Heart left ventricle (tissue), 16 donors: ENCODE measurements at places on chromosomes 4 and X.

DNA sequence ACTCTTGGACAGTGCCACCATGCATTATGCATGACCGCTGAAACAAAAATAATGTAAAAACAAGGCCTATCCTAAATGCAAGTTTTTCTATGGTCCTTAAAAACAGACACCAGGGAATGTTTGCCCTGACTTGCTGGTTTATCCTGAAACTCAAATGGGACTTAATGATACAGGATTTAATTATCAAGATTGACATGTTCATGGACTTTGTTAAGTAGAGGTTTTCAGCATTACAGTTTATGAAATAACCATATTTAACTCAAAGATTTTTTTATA lies 1.3 kb downstream of the NFKB1 start:
- no peak for DNase-seq

GRCh38 chr4:92198711-92199110 lies 105.1 kb upstream of the GRID2 start:
- DNase-seq, result no peak

DNA sequence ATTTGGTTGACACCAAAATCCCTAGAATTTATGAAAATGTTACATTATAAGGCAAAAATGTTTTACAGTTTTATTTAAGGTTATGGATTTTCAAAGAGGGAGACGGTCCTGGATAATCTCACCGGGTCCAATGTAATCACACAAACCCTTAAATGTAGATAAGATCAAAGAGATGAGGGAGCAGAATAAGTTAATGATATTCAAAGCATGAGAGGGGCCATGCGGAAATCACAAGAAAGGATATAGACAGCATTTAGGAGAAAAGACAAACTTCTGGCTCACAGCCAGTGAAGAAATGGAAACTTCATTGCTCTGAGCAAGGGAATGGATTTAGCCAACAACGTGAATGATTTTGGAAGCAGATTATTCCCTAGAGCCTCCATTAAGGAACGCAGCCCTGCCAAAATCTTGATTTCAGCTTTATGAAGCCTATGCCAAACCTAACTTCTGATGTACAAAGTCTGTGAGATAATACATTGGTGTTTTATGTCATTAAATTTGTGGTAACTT lies 684.4 kb upstream of the GNPDA2 start:
- no peak for DNase-seq

- DNase-seq, result no peak
Observed at GRCh38 chr4:107888237-107888636, 43.1 kb upstream of the CYP2U1 start.

- DNase-seq, result peak; percentile 65
Observed at GRCh38 chr4:2281575-2282343, 19.9 kb upstream of the MXD4 start.

DNA sequence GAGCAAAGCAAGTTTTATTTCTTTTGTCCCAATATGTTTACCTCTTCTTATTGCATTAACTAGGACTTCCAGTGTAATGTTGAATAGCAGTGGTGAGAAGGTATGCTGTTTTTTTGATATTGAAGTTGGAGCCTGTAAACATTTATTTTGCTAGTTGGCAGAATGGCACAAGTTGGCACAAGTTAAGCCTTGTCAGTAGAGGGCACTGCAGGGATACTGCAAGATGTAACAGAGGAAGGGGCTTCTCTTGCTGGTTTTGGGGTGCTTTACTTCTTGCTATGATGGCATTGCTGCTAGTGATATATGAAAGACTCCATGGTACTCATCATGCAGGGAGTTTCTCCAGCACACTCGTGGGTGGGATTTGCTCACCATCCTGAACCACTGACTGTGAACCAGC lies 327.3 kb upstream of the ARX start:
- DNase-seq, result no peak

- DNase-seq, result no peak
Observed at GRCh38 chr4:78629991-78630541, 78.5 kb downstream of the ANXA3 start.

DNA sequence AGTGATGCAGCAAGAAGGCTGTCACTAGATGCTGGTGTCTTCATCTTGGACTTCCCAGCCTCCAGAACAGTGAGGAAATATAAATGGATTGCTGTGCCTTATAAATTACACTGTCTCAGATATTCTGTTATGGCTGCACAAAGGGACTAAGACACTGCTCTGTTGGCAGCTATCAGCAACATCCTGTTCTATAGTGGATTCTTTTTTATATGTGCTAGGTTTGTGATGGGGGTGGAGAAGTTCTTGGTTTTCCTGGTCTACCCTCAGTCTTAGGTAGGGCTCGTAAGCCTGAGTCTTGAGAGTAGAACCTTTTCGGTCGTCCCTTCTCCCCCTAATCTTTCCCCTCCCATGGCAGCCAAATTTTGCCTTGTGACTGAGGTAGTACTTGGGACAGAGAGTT lies 17.3 kb downstream of the STIM2 start:
- DNase-seq, result no peak

DNA sequence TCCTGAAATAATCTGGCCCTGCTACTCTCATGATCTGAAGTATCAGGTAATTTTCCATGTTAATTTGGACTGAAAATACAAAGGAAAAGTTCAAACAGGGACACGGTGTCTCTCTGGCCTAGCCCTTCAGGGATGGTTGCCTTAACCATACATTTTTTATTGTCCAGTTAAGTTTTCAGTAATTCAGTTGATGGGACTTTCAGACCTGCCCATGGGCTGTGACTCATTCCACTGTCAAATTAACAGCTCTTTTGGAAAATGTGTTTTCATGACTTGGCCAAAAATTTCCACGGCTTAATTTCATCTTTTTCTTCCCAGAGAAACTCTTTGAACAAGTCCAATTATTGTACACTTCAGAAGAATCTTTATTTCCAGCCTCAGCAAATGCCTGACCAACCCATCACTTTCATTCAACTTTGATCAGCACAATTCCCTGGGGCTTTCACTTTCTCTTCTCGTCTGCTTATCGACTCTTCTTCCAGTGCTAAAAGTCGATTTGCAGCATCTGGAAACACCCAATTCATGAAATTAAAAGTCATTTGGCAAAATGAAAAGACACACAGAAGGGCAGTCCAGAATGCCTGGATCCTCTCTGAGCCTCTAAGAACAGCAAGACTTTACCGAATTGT lies 293.9 kb downstream of the RAB28 start:
- DNase-seq, result no peak

DNA sequence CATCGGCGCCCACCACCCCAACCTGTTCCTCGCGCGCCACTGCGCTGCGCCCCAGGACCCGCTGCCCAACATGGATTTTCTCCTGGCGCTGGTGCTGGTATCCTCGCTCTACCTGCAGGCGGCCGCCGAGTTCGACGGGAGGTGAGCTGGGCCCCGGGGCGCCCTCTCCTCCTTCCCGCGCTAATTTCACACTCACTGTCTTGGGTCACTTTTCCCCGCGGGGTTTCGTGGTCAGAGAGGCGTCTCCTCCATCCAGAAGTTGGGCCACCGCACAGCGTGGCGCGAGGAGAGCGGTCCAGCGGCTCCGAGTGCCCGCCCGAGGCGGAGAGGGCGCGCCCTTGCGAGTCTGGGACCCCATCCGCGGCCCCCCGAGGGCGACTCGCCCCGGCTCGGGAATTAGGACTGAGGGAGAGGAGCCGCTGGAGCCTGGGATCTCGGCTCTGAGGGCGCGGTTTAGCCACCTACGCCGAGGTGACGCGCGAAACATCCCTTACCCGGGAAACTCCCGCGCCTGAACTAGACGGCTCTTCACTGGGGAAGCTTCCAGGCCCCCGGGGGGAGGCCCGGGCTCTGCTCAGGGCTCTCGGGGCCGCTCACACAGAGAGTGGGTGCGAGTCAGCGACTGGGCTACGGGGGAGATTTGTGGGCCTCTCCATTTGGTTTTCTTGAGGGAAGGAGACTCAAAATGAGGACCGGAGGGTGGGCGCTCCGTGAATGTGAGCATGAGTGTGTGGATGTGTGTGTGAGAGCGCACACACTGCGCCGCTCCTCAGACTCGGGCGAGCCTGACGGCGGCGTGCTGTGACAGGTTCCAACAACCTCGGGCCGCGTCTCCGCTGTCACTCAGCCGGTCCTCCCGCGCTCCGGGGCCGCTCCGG lies 551 bp downstream of the NPNT start:
- peak; percentile 20 for DNase-seq

GRCh38 chr4:6824772-6825402 lies 42.4 kb downstream of the KIAA0232 start:
- DNase-seq, result no peak

DNA sequence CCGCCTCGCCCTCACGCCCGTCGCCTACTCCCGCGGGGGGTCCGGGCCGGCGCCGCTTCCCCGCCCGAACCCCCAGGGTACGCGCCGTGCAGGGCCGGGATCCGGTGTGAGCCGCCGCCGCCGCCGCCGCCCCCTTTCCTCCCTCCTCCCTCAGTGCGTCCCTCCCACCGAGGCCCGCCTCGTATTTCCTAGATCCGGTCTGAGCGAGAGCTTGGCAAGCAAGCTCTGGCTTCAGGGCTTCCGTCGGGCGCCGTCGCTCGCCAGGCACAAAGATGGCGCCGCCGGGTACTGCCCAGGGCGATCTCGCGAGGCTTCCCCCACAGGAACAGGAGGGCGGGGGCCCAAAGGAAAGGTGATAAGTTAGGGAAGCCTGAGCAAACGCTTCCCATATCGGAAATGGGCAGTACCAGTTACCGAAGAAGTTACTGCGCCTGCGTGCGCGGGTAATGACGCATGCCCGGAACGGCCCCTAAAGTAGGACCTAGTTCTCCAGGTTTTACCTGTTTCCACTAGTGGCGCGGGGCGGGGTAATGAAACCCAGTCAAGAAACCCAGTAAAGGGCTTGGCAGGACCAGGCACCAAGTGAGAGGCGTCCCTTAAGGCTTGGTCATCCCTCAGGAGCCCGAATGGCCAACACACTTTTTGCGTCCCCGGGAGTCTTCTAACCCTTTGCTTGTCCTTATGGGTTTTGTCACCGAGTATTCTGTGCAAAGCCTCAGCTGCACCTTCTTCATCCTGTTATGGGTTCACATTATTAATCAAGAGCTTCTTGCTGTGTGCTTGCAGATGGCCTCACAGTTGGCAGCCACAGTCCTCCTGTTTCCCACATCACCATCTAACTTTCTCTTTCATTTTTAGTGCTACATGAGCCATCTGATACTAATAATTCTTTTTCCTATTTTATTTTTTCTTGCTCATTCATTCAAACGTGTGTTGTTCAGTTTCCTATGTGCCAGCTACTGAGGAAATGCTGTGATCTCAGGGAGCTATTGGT lies at the start of gene TAB3:
TAB3 (minus strand) TSS at position 108 of the 994 bp plus-strand sequence. CDS start 29,666 bp downstream, outside the sequence.
- DNase-seq, result peak; percentile 92

DNA sequence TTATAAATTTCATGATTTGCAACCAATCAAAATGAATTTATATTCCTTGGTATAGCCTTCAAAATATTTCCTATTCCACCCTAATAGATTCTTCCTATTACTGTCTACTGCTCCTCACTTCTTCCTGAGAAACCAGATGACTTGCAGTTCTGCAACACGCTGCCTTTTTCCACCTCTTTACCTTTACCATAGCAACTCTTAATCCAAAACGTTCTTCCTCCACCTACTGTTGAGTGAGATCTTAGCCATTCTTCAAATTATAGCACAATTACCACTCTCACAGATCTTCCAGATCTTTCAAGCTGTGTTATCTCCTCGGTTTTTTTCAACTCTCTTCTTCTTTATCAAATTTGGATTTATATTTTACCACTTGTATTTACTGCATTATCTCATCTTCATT lies 289.8 kb downstream of the ADGRL3 start:
- DNase-seq, result no peak

DNA sequence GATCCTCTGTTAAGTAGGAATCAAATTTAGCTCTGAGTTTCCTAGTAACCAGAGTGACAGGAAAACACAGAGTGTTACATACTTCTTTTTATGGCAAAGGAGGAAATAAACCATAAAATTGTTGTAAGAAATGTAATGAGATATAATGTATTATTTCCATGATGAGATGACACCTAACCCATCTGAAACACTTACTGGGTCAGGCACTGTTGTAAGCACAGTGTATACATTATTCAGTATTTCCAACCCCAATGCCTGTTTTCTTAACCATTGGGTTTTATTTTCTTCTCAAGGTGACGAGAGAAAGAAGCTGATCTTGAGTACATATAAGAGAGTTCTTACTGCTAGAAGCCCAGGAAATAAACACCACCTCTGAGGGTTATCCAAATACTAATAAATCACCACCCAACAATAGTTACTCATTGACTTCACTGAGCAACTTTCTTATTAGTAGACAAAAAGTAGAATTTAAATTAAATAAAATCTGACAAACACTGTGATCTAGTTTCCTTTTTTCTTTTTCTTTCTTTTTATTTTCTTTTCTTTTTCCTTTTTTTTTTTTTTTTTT lies 4.2 kb upstream of the ENAM start:
- DNase-seq, result no peak

- no peak for DNase-seq
Observed at GRCh38 chr4:156677131-156677531, 294.5 kb downstream of the PDGFC start.

- DNase-seq, result no peak
Observed at GRCh38 chrX:12370497-12370986, 232.3 kb downstream of the FRMPD4 start.

- no peak for DNase-seq
Observed at GRCh38 chr4:93394545-93395081, 433.9 kb upstream of the ATOH1 start.

GRCh38 chr4:31998807-31999206 lies 1278.6 kb downstream of the PCDH7 start:
- DNase-seq, result no peak

GRCh38 chrX:115584696-115585095 lies 23.7 kb downstream of the PLS3 start:
- no peak for DNase-seq

DNA sequence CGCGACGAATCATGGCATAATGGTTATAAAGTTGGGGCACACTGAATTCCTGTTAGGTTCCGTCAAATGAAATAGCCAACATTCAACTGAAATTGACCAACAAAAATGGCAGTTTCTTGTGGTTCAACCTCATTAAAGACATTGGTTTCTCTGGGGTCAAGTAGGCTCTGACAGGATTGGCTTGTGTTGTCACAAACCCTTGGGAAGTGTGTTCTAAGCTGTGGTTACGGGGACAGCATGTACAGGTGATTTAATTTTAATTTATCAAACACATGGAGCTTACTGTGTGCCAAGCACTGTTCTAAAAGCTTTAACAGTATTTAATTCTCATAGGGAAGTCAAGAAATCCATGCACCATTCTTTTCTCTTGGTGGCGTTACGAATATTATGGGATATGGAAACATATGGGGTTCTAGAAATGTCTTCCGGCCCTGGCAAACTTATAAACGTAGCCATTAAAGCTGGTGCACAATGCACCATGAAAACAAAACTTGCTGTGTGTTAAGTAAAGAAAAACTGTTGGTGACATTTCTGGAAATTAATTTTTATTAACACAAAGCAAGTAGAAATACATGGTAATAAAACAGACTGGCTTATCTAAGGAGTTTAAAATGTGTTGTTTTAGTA lies 891 bp downstream of the XK start:
- no peak for DNase-seq

- DNase-seq, result no peak
Observed at GRCh38 chr4:48290146-48290772, 20.6 kb upstream of the TEC start.

- DNase-seq, result no peak
Observed at GRCh38 chr4:170875868-170876267, 786.1 kb upstream of the AADAT start.

DNA sequence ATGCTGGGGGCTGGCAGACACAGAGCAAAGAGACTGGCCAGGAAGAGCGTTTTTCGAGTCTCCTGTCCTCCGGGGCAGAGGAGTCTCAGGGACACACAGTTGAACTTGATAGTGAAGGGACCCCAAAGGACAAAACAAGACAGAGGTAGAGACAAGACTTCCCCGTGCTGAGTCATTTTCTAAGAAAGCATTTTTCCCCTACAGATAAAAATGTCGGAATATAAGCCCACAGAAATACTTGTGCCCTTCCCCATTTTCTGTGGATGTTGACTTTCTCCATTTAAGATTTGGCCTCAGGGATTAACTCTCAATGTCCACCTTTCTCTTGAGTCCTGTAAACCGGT lies 523 bp upstream of the BTK start:
- DNase-seq, result no peak
